ENCODE measurements at places on chromosomes 4 and X. TPM values are rescaled to one million over a fixed set of nuclear protein-coding genes. Genes with fewer than 3 reads are reported as not detected.

Gene TMEM35A
- 5.3 TPM for total RNA-seq

Gene GPR173
- 3.2 TPM for total RNA-seq

Gene PAGE2
- total RNA-seq, result not detected

Gene MAGEB10
- not detected for total RNA-seq

Gene POU4F2
- not detected for total RNA-seq

Gene ATP1B4
- total RNA-seq, result not detected

Gene TBC1D9
- total RNA-seq, result 60.4 TPM
